ENCODE measurements at places on chromosomes 6 and 20.
A peak's percentile ranks its signal among the peaks of the same experiment; 100 is the strongest.

- DNase-seq, result no peak
These were observed 44.8 kb downstream of the SPDEF start for GRCh38 chr6:34511214-34511914.

DNA sequence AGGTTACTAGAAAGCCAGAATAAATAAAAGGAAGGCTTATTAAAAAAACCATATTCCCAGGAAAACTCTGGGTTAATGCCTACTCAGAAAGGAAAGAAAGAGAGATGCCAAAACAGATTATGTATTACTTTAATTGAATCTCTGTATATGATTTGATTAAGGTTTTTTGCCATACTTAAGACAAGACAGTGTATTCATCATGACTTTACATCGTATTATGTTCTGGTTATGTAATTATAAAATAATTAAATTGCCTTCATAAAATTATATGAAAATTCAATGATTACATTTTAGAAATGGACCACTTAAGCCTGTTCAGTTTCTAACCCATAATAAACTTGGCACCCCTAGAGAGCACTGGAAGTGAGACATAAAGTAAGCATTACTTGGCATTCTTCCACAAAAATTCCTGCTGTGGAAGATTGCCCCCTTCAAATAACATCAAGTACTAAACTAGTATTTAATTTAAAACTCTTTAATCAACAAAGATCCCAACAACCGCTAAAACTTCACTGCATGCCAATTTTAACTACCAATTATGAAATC lies 20.8 kb upstream of the IBTK start:
- DNase-seq, result no peak

- DNase-seq, result no peak
These were observed 98.9 kb upstream of the ZNF217 start for GRCh38 chr20:53692465-53693067.

- peak; percentile 70 for DNase-seq
These were observed 3.0 kb upstream of the GOPC start for GRCh38 chr6:117605169-117605826.

DNA sequence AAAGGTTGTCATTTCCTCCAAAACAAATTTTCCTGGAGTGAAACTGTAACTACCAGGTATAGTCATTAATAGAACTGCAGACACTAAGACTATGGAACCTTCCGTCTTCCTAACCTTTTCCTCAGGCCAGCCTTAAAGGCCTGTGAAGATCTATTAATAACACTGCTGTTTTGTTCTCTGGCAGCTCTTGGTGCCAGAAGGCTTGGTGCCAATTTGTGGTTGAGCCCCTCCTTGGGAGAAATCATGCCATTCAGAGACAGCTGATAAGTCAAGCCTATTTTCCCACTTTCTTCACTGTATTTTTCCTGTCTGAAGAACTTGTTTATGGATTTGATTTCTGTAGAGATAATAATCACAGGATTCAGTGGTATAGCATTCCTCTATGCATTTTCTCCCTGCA lies 64.8 kb downstream of the HCRTR2 start:
- peak; percentile 34 for DNase-seq

- DNase-seq, result no peak
These were observed 286.9 kb downstream of the PTPRK start for GRCh38 chr6:128233531-128233930.

DNA sequence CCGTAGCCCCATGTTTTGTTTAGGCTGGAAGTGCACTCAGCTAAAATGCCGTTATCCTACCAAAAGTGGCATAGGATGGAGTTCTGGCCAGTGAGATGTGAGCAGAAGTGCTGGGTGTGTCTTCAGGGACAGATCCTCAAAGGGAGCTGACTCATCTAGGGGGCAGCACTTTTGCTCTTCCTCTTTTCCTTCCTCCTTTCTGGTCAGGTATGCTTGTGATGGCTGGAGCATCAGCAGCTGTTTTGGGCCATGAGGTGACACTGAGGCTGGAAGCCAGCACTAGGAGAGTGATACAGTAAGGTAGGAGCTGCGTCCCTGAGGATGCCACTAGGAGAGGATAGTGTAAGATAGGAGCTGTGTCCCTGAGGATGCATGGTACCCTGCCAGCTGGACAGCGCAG lies 4.6 kb upstream of the OSBPL2 start:
- DNase-seq, result no peak

- DNase-seq, result no peak
These were observed 268.8 kb downstream of the BTBD9 start for GRCh38 chr6:38370653-38371601.

- DNase-seq, result no peak
These were observed 12.3 kb upstream of the VSTM2L start for GRCh38 chr20:37890643-37891042.

DNA sequence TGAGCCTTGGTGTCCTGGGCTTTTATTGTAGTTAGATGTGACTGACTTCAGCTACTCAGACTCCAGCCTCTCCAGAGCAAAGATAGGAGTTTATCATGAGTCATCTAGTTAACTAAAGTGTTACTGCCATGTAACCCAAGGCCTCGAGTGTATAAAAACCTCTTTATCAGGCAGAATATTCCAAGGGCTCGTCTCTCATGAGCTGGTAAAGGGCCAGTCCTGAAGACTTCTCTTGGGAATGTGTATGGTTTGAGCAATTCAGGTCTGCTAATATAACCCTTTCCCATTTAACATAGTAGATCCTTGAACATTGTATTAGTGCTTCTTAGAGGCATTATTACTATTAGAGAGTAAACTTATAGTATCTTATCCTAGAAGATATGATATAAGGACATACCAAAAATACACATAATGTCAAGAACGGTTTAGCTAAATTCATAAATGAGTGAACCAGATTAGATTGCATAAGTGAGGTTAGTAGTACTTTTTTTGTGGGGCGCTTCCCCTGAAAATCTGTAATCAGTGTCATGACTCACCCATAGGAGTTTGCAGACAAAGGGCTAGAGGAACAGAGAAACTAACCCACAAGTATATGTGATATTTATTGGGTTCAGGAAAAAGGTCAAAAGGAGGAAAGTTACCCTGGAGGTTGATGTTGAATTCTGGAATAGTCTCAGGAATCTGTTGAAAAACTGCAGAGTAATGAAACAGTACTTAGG lies 16.0 kb downstream of the DSE start:
- DNase-seq, result no peak

GRCh38 chr20:51507216-51508036 lies 35.1 kb downstream of the NFATC2 start:
- DNase-seq, result peak; percentile 55

- DNase-seq, result no peak
These were observed 42.6 kb upstream of the IRF4 start for GRCh38 chr6:348860-349396.

- no peak for DNase-seq
These were observed 78.2 kb upstream of the SULF2 start for GRCh38 chr20:47863315-47863965.

GRCh38 chr6:72933233-72933632 lies 292.1 kb downstream of the KHDC1L start:
- DNase-seq, result no peak

DNA sequence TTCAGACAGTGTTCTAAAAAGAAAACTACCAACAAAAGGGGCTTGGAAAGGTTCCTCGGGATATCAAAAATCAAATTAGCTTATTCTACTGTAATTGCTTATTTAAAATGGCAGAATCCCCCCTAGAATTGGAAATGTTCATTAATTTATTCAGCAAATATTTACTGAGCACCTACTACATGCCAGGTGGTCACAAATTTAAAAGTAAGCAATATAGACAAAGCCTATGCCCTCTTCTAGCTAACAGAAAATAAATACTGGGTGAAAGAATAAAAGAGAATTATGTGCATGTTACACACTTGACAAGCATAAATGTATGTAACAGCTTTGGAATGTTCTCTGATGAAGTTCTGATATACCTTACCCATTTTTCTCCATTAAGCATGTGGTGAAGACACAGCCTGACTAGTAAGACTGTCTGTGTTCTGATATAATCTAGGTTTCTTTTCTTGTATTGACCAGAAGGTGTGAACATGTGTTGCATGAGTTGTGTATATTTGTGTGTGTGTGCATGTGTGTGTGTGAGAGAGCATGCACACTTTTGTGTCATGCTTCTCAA lies 606.7 kb upstream of the CITED2 start:
- peak; percentile 42 for DNase-seq

DNA sequence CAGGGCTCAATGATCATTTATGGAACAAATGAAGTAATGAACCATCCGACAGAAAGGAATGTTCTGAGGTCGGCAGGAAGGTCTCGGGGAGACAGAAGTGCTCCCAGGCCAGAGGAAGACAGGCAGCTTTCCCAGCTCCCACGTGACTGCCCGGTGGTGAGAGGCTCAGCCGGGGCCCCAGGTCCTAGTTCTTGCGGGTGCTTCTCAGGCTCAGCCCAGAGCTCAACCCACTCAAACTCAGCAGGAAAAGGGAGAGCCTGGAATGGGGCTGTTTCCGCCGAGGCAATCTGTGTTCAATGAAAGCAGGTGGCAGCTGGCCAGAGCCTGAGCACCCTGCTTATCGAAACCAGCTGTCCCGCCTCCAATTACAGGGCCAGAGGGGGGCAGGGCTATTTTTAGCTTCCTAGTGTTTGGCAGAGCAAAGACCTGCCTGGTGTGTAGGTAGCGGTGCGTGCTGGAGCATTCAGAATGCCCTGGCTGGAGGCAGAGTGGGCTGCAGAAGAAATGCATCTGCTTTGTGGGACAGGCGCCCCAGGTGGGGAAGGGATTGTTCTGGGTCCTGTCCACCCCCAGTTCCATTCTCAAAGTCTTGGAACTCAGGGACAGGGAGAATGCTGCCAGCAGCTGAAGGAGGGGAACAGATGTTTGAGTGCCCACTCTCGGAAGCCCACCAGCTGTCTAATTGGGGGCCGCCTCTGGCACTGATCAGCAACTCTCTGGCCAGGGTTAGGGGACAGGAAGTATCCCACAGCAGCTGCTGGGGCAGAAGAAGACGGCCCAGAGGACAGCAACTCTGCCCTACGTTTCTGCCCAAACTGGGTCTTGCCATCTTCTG lies 145.1 kb downstream of the PREX1 start:
- DNase-seq, result peak; percentile 85

GRCh38 chr6:122713138-122713537 lies 66.4 kb upstream of the FABP7 start:
- no peak for DNase-seq

GRCh38 chr6:118551063-118552053 lies 3.3 kb downstream of the PLN start:
- DNase-seq, result peak; percentile 62

GRCh38 chr6:154928325-154928922 lies 66.7 kb upstream of the TIAM2 start:
- DNase-seq, result peak; percentile 82

DNA sequence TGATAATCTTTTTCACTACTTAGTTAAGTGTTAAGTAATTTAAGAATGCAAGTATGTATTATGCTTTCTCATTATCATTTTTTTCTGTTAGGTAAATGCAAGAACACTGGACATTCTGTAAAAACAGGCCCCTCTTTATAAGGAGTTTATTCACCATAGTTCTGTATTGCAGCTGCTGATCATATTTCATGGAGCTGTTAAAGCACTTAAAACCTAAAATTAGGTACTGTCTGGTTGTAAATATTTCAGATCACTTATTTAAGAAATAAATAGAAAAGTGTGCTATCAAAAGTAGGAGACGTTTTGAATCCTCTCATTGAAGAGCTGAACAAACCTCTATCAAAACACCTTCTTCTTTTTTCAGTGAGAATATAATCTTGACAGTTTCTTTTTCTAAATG lies 3.9 kb downstream of the EYA4 start:
- DNase-seq, result no peak

DNA sequence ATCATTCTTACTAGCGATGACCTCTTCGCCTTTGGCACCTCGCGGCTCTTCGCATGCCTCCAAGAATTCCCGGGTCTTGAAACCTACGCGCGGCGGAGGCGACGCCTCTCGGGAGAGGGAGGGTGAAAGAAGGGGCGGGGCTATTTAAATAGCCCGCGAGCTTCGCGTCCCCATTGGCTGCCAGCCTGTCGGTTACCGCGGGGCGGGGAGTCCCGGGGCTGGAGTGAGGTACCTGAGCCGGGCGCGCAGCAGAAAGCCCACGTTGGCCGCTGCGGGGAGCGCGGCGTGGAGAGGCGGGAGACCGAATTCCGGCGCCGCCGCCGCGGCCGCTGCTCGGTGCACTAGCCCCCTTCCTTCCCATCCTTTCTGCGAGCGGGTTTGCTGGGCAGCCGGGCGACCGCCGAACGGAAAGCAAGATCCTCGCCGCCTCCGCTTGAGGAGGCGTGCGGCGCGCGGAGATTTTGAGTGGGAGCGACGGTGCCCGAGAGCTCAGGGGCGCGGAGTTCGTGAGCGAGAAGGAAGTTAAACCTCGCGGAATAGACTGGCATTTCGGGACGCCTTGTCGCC lies at the start of gene BMP6:
Gene BMP6 (plus strand): TSS at position 251 of the 567 bp plus-strand sequence. CDS start 857 bp downstream, outside the sequence.
- peak; percentile 94 for DNase-seq

DNA sequence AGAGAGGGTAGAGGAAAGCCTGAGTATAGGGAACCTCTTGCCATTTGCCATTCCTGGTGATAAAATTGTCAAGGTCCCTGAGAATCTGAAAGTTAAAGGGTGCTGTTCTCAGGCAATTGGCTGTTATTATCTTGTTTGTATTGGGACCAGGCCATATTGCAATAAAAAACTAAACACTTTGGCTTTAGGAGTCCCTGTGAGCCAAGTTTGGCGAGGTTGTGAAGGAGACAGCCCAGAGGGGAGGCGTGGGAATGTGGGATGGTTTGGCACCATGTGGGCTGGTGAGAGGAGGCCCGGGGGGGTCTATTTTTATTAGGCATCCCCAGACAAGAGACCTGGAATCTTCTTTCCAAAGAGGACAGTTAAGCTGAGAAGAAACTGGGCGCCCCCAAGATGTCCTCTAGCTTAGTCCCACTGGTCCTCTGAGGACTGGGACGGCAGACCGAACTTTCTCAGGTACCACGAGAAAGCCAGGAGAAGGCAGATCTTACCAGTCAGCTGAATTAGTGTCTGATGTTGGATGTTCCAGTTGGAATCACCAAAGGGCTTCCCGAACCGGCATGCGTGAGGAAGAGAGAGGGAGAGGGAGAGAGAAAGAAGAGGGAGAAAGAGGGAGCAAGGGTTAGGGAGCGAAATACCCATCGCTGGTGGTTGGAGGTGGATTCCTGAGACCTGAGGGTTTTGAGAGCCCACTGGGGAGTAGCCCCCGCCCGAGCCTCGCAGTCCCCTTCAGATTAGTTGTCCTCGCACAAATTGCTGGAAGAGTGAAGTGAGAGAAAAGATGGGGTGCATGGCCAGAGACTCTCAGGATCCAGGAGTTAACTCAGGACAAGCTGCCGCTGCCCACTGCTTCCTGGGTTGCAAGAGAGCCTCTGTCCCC lies 24.4 kb downstream of the DYNLT1 start:
- no peak for DNase-seq

DNA sequence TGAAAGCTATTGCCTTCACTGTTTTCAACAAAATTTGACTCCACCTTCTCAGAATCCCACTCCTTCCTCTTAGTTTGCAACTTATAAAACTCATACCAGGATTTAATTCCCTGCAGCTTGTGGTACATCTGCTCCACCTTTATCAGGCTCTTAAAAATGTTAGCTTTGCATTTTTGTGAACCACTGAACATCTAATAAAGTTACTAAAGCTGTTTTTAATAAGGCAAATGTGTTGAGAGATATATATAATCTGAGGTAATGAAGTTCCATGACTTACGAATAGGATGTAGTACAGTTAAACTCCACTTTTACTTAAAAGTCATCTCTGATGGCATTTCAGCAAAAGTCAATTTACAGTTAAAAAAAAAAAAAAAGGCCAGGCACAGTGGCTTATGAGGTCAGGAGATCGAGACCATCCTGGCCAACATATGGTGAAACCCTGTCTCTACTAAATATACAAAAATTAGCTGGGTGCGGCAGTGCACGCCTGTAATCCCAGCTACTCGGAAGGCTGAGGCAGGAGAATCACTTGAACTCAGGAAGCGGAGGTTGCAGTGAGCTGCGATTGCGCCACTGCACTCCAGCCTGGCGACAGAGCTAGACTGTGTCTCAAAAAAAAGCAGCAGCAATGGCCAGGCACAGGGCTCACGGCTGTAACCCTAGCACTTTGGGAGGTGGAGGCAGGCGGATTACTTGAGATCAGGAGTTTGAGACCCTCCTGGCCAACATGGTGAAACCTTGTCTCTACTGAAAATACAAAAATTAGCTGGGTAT lies 106.2 kb downstream of the KIF13A start:
- DNase-seq, result peak; percentile 39

Data from umbilical cord (tissue), 2 donors.